NCI-H510A treated with DMSO at 0.1 percent for 48 hours (cell line): ENCODE measurements at places on chromosomes 16 and 17.

GRCh38 chr17:50630524-50631194 lies 4.0 kb upstream of the ABCC3 start:
- DNase-seq, result peak; percentile 92

GRCh38 chr17:20927308-20927977 lies 115.4 kb downstream of the USP22 start:
- DNase-seq, result no peak

GRCh38 chr17:4329838-4330237 lies 36.6 kb downstream of the UBE2G1 start:
- DNase-seq, result no peak

DNA sequence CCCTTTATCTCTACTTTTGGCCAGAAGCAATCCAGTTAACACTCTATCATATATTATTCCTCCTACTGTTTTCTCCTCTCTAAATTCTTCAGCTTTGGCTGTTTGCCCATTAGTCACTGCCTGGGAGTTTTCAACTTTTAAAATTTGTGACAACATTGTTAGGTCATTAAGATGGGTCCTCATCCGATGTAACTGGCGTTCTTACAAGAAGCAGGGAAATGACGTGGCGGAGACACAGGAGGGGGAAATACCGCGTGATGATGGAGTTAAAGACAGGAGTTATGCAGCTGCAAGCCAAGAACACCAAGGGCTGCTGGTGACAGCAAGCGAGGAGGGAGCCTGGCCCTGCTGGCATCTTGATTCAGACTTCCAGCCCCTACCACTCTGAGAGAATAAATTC lies 34.8 kb upstream of the CPHXL start:
- DNase-seq, result no peak

GRCh38 chr17:73647772-73648542 lies 3.7 kb upstream of the SDK2 start:
- no peak for DNase-seq

- DNase-seq, result no peak
These were observed 144.8 kb upstream of the CCL2 start for GRCh38 chr17:34110315-34110714.

GRCh38 chr16:77965346-77965745 lies 57.0 kb upstream of the CLEC3A start:
- no peak for DNase-seq

DNA sequence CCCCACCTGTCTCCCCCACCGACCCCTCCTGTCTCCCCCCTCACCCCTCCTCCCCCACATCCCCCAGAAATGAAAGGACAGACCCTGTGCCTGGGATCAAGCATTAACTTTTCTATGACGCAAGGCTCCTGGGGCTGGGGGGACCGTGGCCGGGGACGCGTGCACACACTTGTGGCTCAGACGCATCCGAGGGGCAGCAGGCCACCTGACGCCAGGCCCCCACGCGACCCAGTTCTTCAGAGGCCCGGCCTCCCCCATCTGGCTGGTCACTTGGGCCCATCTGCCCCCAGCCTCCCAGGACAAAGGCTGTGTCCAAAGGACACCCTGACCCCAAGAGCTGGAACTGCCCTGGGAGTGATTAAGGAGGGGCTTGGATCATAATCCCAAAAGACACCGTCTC lies 14.0 kb upstream of the PVALEF start:
- DNase-seq, result no peak

- no peak for DNase-seq
These were observed 14.6 kb downstream of the SRCIN1 start for GRCh38 chr17:38590988-38591758.

DNA sequence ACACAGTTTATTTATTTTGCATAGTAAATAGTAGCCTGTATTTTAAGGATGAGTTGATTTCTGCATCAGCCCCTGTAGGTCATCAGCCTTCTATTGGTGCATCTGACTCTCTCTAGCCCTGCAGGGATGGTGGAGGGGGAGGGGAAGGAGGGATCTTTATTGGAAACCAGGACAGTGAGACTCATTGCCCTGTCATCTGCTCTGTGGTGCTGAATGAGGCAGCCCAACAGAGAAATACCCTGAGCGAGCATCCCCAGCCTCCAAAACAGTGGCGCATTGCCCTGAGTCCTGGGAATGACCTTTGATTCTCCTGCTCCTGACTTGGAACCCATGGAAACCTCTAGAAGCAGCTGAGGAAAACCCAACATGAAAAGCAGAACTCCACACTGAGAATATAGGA lies 45.5 kb upstream of the STH start:
- DNase-seq, result no peak

- no peak for DNase-seq
These were observed 46.7 kb downstream of the C17orf67 start for GRCh38 chr17:56786989-56787482.

DNA sequence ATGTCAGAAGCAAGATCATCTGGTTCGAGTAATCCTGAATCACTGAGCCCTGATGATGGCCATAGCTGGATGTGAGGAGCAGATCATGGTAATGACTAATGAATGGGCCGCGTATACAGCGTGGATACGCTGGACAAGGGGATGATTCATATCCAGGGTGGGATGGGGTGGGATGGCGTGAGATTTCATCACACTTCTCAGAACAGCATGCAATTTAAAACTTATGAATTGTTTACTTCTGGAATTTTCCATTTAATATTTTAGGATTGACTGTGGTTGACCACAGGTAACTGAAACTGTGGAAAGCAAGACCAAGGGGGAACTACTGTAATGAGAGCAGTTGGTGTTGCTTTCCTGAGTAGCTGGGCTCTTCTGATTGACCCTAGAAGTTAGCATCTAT lies 225.5 kb downstream of the STX8 start:
- no peak for DNase-seq

GRCh38 chr17:32570081-32570396 lies 83.2 kb downstream of the CDK5R1 start:
- DNase-seq, result no peak
